ENCODE measurements at places on chromosomes 16 and 17. TPM values are rescaled to one million over a fixed set of nuclear protein-coding genes. Genes with fewer than 3 reads are reported as not detected.

OR3A3 gene
- not detected for total RNA-seq

SBK1 gene
- not detected for total RNA-seq

HBM gene
- total RNA-seq: not detected

- no peak overlapping the region for H3K27ac ChIP-seq
- no peaks in the 10 kb centered on the region for H3K27me3 ChIP-seq
- H3K4me1 ChIP-seq: peaks cover 9% of the 10 kb centered on the region
- peaks cover 17% of the 10 kb centered on the region for H3K36me3 ChIP-seq
- no peak overlapping the region for H3K4me3 ChIP-seq
Observed at GRCh38 chr16:49641250-49641649, 214.7 kb downstream of the ZNF423 start.

GRCh38 chr17:58191241-58191896 is 1.2 kb upstream of the EPX start:
- H3K4me3 ChIP-seq: no peak overlapping the region
- H3K36me3 ChIP-seq: no peaks in the 10 kb centered on the region
- no peak for DNase-seq
- H3K4me1 ChIP-seq: no peaks in the 10 kb centered on the region

- peak; percentile 88 for DNase-seq
- peaks cover 34% of the 10 kb centered on the region for H3K4me1 ChIP-seq
- H3K27me3 ChIP-seq: no peaks in the 10 kb centered on the region
- H3K27ac ChIP-seq: peak within 1 kb of the TSS; percentile 93
- peak within 1 kb of the TSS; percentile 83 for H3K4me3 ChIP-seq
- peaks cover 13% of the 10 kb centered on the region for H3K36me3 ChIP-seq
Observed at GRCh38 chr17:81552244-81553017, at the start of gene FAAP100. FAAP100 (minus strand) TSS chr17:81552353; CDS start chr17:81552330, 23 bp downstream.

MILR1 gene
- total RNA-seq: 6.2 TPM

SLC25A10 gene
- 0.53 TPM for total RNA-seq

DNA sequence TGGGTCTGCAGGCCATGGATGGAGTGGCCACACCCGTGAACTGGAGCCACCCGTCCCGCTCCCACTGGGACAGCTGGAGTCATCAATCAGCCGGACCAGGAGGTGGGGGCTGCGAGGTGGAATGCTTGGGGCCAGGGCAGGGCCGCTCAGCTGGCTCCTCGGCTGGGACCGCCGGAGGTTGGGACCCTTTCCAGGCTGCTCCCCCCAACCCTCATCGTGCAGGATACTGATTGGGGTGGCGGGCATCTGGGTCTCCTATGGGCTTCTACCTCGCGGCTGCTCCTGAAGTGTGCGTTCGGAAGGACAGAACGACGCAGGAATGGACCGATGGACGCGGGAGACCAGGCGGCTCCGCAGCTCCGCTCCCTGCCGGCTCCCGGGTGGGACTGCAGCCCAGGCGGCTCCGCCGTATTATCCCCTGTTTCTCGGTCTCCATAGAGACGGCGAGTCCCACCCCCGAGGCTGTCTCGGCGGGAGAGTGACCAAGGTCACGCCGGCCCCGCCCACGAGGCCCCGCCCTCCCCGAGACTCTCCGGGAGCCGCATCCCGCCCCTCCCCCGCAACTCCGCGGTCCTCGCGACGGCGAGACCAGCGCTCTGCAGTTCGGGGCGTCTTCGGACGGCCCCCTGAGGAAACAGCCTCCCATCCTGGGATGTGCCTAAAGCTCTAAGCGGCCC is at the start of gene TPPP3:
Gene TPPP3, minus strand, starts transcription at position 388 of the 677 bp plus-strand sequence. CDS start 2,387 bp downstream, outside the sequence.
- DNase-seq: peak; percentile 91
- H3K4me3 ChIP-seq: peak within 1 kb of the TSS; percentile 45
- H3K36me3 ChIP-seq: no peaks in the 10 kb centered on the region
- H3K27me3 ChIP-seq: peaks cover 15% of the 10 kb centered on the region
- H3K27ac ChIP-seq: peak within 1 kb of the TSS; percentile 49
- peaks cover 15% of the 10 kb centered on the region for H3K4me1 ChIP-seq

- no peak overlapping the region for H3K4me3 ChIP-seq
- no peaks in the 10 kb centered on the region for H3K36me3 ChIP-seq
- peaks cover 4% of the 10 kb centered on the region for H3K4me1 ChIP-seq
- no peaks in the 10 kb centered on the region for H3K27me3 ChIP-seq
- H3K27ac ChIP-seq: no peak overlapping the region
- DNase-seq: no peak
Observed at GRCh38 chr17:7626307-7626706, 1.3 kb downstream of the SAT2 start.

ZG16 gene
- 0.21 TPM for total RNA-seq

DNA sequence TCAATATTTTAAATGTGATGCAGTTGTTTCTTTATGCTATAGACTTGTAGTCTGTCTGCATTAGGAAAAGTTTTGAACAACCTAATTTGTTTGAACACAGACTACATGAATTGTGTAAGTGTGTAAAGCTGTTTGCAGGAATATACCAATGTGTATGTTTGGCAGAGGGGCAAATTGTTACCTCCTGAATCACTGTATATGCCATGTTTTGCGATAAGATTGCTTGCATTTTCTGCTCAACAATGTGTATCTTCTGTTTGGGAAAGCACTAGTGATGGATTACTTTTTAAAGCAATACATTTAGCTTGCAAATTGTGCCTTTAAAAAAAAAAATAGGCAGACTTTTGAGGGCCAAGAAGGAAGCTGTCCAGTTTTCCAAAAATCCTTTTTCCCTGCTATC is 14.6 kb downstream of the RBBP6 start:
- no peak overlapping the region for H3K4me3 ChIP-seq
- H3K4me1 ChIP-seq: peaks cover 2% of the 10 kb centered on the region
- H3K36me3 ChIP-seq: peaks cover 23% of the 10 kb centered on the region
- H3K27ac ChIP-seq: no peak overlapping the region

DNA sequence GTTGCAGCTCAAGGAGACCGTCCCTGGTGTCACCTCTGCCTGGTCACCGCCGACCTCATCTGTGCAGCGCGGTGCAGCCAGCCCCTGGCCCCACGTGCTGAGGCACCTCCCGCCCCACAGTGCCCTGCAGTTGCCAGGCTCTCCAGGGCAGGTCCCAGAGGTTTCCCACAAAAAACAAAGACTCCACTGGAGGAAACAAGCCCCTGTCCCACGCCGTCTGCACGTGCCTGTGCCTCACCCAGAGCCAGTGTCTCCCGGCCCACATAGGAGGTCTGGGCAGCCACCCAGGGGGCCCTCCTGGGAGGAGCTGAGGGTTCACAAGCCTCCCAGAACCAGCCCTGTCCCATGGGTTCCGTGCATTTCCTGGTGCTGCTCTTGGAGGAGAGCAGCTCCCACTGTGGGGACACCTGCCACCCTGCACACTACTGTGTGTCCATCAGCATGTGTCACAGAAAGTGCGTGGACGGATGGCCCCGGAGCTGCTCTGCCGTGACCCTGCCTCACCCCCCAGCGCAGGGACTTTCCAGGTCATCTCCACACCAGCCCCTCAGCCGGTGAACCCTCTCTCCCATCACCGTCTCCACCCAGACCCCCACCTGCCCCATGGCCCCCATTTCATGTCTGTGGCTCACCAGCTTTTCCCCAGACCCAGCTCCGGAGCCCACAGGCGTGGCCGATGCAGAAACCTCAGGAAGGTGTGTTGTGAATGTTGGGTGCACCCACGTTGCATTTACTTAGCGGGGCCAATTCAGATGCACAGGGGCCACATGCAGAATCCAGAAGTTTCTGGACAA is 17.0 kb upstream of the CDH15 start:
- DNase-seq: no peak
- peaks cover 21% of the 10 kb centered on the region for H3K4me1 ChIP-seq
- no peak overlapping the region for H3K4me3 ChIP-seq
- no peaks in the 10 kb centered on the region for H3K27me3 ChIP-seq

GRCh38 chr17:59362811-59363205 is 31.4 kb downstream of the YPEL2 start:
- peaks cover 95% of the 10 kb centered on the region for H3K4me1 ChIP-seq
- no peak overlapping the region for H3K4me3 ChIP-seq
- no peaks in the 10 kb centered on the region for H3K27me3 ChIP-seq
- H3K36me3 ChIP-seq: peaks cover 3% of the 10 kb centered on the region
- H3K27ac ChIP-seq: peak overlapping the region; percentile 95

- H3K36me3 ChIP-seq: no peaks in the 10 kb centered on the region
- H3K4me3 ChIP-seq: no peak overlapping the region
- H3K4me1 ChIP-seq: peaks cover 8% of the 10 kb centered on the region
- H3K27ac ChIP-seq: peak overlapping the region; percentile 92
- peak; percentile 88 for DNase-seq
- no peaks in the 10 kb centered on the region for H3K27me3 ChIP-seq
Observed at GRCh38 chr17:40542558-40543411, 22.5 kb downstream of the CCR7 start.

GRCh38 chr16:86604436-86605193 is 26.3 kb downstream of the FOXL1 start:
- no peak for DNase-seq
- H3K27ac ChIP-seq: peak overlapping the region; percentile 77
- no peaks in the 10 kb centered on the region for H3K27me3 ChIP-seq
- H3K4me3 ChIP-seq: peak overlapping the region; percentile 53

STH gene
- not detected for total RNA-seq

GRCh38 chr17:46045639-46046038 is 46.6 kb downstream of the STH start:
- H3K27me3 ChIP-seq: no peaks in the 10 kb centered on the region
- H3K27ac ChIP-seq: no peak overlapping the region
- DNase-seq: no peak
- no peaks in the 10 kb centered on the region for H3K4me1 ChIP-seq

DNA sequence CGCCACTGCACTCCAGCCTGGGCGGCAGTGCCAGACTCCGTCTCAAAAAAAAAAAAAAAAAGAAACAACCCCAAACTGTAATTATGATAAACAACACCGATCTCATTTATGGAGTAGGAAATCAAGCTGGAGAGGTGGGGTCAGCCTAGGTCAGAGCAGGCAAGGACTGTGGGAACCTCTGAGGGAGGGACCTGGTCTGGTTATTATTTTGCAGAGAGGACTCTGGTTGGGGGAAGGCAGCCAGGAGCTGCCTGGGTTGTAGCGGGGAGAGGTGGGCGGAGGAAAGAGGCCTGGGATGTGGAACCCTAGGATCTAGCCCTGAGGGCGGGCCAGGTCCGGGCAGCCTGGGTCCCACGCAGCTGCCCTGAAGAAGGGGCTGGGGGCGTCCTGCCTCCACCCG is 10.9 kb upstream of the HS3ST6 start:
- H3K4me1 ChIP-seq: peaks cover 4% of the 10 kb centered on the region
- peak overlapping the region; percentile 64 for H3K4me3 ChIP-seq
- H3K27ac ChIP-seq: no peak overlapping the region
- DNase-seq: no peak
- H3K36me3 ChIP-seq: no peaks in the 10 kb centered on the region

DNA sequence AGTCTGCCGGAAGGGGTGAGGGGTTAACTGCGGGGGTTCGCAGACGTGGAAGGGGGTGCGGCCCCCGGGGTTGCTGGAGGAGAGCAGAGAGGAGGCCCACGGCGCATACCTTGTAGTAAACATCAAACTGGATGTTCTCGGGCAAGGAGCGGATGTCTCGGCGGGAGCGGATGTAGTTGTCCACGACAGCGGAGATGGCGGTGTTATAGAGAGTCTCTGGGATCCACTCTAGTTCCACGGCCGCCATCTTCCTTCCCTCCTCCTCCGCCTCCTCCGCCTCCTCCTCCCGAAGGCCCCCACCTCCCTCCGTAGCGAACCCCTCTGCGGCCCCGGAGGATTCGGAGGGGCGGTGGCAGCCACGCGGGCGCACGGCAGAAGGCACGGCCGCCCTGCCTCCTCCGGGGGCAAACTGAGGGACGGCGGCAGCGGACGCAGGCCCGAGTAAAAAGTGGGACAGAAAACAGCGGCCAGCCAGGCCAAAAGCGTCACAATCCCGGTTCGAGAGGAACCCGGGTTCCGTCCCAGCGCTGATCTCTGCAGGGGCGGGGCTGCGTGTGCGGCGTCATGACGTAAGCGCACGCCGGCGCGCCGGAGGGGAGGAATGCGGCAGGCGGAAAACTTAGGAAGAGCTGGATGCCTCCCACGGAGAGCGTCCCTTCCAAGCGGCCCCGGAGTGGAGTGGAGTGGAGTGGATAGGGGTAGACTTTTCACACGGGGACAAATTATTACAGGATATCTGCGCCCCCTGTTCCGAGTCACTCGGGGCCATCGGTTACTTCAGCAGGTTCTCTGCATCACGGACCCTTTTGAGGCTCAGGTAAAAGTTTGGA is at the start of gene APPBP2:
Gene APPBP2, minus strand, starts transcription at position 558 of the 830 bp plus-strand sequence. Its CDS starts 311 bp downstream, at position 247.
- peak within 1 kb of the TSS; percentile 97 for H3K4me3 ChIP-seq
- H3K36me3 ChIP-seq: no peaks in the 10 kb centered on the region
- H3K27ac ChIP-seq: peak within 1 kb of the TSS; percentile 96
- H3K4me1 ChIP-seq: peaks cover 33% of the 10 kb centered on the region

All from ascending aorta (tissue), 2 donors.